ENCODE measurements at places on chromosomes 6 and 20. TPM values are rescaled to one million over a fixed set of nuclear protein-coding genes. Genes with fewer than 3 reads are reported as not detected.

Gene BPI
- total RNA-seq = not detected

Gene MAD2L1BP
- total RNA-seq = 16.0 TPM

Gene L3MBTL1
- total RNA-seq = 2.9 TPM

Gene DSN1
- 12.5 TPM for total RNA-seq

Gene RRAGD
- total RNA-seq = 2.2 TPM

Gene BAG2
- 24.4 TPM for total RNA-seq

Gene WASF1
- total RNA-seq = 11.7 TPM

Gene ADGB
- not detected for total RNA-seq

Gene SLC17A1
- not detected for total RNA-seq

All from subcutaneous preadipocyte (primary cell).